Activated CD8-positive, alpha-beta memory T cell treated with anti-CD3 and anti-CD28 coated beads for 1 hour (primary cell): ENCODE measurements at places on chromosomes 2 and 18.

DNA sequence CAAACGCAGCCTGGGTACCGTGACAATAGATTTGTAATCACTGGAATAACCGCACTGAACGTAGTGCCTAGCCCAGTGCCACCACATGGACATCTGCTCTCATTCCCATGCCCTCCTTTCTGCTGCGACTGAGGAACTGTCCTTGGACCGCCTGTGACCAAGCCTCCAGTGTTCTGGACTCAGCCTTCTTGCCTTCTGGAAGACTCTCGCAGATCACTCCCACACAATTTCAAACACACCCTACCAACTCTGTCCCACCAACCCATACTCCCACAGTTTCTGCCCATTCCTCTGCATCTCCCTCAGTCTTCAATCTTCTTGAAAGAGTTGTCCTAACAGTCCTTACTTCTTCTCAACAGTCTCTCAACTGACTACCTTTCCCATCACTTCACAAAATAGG, 2.1 kb downstream of the RNF149 start:
- DNase-seq: no peak

- no peak for DNase-seq
Measured at GRCh38 chr2:162457490-162457889, 113.6 kb downstream of the GCA start.

- no peak for DNase-seq
Measured at GRCh38 chr2:180050246-180050645, 43.1 kb upstream of the CWC22 start.

DNA sequence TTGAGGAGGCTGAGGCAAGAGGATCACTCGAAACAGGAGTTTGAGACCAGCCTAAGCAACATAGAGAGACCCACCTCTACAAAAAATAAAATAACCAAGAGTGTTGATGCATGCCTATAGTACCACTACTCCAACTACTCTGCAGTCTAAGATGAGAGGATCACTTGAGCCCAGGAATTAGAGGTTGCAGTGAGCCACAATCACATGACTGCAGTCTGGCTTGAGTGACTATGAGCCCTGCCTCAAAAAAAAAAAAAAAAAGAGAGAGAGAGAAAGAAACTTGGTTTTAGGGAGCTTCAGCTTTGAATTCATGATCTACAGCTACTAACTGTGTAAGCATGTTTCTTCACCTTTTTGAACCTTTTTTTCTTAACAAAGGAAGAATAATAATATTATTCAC, 119.9 kb downstream of the HNMT start:
- DNase-seq: no peak

GRCh38 chr2:150656002-150656401, 168.5 kb upstream of the RND3 start:
- DNase-seq: no peak

- no peak for DNase-seq
Measured at GRCh38 chr18:72984290-72984689, 116.5 kb upstream of the NETO1 start.
